CD4-positive, CD25-positive, alpha-beta regulatory T cell (primary cell): ENCODE measurements at places on chromosomes 1 and 21. TPM values are rescaled to one million over a fixed set of nuclear protein-coding genes. Genes with fewer than 3 reads are reported as not detected.

GRCh38 chr1:99726818-99727217 is 39.6 kb downstream of the FRRS1 start:
- DNase-seq: no peak
- no peaks in the 10 kb centered on the region for H3K36me3 ChIP-seq
- no peak overlapping the region for H3K27ac ChIP-seq
- no peak overlapping the region for H3K4me3 ChIP-seq
- no peaks in the 10 kb centered on the region for H3K4me1 ChIP-seq

GRCh38 chr1:174022976-174023277 is 770 bp upstream of the RC3H1 start:
- peaks cover 45% of the 10 kb centered on the region for H3K4me1 ChIP-seq
- DNase-seq: no peak
- H3K4me3 ChIP-seq: peak overlapping the region; percentile 90
- peak overlapping the region; percentile 78 for H3K27ac ChIP-seq
- H3K27me3 ChIP-seq: no peaks in the 10 kb centered on the region

VAV3 gene
- 21.5 TPM for total RNA-seq

DNA sequence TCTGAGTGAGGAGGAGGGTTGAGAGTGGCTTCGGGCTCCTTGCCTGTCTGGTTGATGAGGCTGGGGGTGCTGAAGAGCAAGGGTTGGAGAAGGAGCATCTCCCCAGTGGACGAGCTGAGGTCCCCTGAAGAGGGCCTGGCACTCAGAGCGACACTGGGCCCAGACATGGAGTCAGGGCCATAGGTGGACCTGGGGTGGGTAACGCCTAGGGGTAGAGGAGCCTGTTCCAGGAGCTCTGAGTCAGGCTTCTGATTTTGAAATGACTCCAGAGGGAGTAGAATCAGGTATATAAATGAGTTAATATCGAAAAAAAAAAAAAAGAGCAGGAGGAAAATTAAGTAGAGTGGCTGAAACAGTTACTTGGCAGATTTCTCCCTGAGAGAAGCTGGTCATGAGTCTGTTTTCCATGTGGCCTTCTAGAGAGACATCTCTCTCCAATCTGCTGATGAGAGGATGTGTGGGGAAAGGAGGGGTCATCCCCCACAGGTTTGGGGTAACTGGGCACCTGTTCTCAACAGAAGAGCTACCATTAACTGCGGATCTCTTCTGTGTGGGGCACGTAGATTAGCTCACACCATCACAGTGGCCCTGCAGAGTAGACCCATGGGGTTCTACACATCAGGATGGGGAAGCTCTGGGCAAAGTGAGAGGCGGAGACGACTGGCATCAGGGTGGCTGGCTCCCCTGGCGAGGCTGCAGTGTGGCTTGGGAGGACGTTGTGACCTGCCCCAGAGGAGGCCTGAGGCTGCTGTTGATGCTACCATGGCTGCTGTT is 115.5 kb downstream of the DHRS3 start:
- H3K4me1 ChIP-seq: no peaks in the 10 kb centered on the region
- H3K27me3 ChIP-seq: no peaks in the 10 kb centered on the region
- no peak overlapping the region for H3K27ac ChIP-seq
- H3K36me3 ChIP-seq: peaks cover 52% of the 10 kb centered on the region
- H3K4me3 ChIP-seq: no peak overlapping the region
- no peak for DNase-seq

DNA sequence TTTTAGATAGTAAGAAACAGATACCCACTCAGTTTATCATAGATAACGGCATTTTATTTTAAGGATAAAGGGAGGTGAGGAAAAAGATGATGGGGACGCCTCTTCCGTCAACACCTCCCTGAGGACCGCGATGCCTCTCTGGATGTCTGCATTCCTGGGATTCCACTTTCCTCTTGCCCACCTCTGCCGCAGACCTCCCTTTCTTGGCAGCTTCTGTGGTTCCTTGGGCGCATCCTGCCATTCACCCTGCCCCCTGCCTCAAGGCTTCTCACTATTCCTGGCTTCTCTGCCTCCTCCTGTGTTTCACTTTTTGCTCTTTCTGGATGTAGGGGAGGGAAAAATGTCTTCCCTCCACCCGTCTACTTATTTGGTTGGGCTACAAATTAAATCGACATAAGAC is 19.9 kb downstream of the HUNK start:
- H3K4me3 ChIP-seq: no peak overlapping the region
- no peaks in the 10 kb centered on the region for H3K27me3 ChIP-seq
- no peak for DNase-seq
- H3K4me1 ChIP-seq: no peaks in the 10 kb centered on the region
- H3K36me3 ChIP-seq: no peaks in the 10 kb centered on the region

DNA sequence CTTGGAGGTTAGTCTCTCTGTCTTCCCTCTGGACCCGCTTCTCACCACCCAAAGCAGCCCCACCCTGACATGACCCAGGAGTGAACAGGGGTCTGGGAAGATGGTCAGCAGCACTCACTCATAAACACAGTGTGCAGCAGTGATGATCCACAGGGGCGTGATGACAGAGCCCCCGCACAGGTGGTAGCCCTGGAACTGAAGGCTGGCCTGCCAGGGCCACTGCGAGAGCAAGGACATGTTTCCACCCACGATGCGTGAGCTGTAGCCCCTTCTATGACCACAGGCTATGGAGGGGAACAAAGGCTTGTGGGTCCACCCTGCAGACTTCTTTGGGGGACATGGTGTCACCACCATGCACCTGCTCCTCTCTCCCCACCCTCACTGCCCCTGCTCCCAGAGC is 12.9 kb downstream of the TMPRSS3 start:
- peaks cover 14% of the 10 kb centered on the region for H3K4me1 ChIP-seq
- no peak overlapping the region for H3K27ac ChIP-seq
- no peak for DNase-seq
- no peak overlapping the region for H3K4me3 ChIP-seq

DNA sequence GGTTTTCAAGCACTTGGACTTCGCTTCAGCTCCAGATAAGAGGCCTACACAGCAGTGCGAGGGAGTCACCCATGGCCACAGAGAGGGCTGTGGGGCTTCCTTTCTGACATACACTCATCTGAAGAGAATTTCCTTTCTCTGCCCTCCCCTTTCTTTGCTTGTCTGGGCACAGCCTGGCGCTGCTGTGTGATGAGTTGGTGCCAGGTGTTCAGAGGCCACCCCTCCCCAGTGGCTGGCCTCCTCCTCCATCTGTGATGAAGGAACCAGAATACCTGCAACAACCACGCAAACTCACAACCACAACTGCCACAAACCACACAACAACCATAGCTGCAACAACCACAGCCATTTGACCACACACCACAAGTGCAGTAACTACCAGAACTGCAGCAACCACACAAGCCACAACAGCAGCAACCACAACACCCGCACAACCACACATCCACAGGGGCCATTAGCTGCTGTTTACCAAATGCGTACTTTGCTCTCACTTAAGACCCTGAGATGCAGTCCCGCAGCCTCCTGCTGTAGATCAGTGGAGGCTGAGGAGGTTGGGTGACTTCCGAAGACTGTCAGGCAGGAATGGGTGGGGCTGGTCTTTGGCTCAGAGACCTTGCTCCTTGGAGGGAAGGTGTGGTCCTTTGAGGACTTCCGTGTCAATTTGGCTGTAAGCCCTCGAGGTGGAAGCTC is 71.1 kb downstream of the IER5 start:
- H3K4me3 ChIP-seq: no peak overlapping the region
- H3K36me3 ChIP-seq: no peaks in the 10 kb centered on the region
- peak overlapping the region; percentile 44 for H3K27ac ChIP-seq
- H3K27me3 ChIP-seq: no peaks in the 10 kb centered on the region
- peak; percentile 17 for DNase-seq
- peaks cover 20% of the 10 kb centered on the region for H3K4me1 ChIP-seq

OPTC gene
- total RNA-seq: not detected

APOBEC4 gene
- not detected for total RNA-seq

- H3K27me3 ChIP-seq: no peaks in the 10 kb centered on the region
- no peaks in the 10 kb centered on the region for H3K36me3 ChIP-seq
- no peak overlapping the region for H3K4me3 ChIP-seq
Observed at GRCh38 chr1:9473032-9473807, 66.0 kb upstream of the SLC25A33 start.

DNA sequence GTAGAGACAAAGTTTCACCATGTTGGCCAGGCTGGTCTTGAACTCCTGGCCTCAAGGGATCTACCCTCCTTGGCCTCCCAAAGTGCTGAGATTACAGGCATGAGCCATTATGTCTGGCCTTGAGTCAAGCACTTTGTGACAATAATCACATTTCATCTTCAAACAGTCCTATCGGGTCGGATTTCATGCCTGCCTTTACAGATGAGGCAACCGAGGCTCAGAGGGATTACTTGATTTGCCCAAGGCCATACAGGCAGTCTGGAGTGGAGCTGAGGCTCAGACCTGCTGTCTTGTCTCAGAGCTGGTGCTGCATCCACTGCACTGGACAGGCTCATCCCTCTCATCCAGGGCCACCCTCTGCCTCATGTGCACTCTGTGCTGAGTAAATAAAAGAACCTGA is 26.6 kb downstream of the FAM151A start:
- DNase-seq: no peak
- H3K36me3 ChIP-seq: no peaks in the 10 kb centered on the region
- H3K4me3 ChIP-seq: no peak overlapping the region
- no peak overlapping the region for H3K27ac ChIP-seq

DNA sequence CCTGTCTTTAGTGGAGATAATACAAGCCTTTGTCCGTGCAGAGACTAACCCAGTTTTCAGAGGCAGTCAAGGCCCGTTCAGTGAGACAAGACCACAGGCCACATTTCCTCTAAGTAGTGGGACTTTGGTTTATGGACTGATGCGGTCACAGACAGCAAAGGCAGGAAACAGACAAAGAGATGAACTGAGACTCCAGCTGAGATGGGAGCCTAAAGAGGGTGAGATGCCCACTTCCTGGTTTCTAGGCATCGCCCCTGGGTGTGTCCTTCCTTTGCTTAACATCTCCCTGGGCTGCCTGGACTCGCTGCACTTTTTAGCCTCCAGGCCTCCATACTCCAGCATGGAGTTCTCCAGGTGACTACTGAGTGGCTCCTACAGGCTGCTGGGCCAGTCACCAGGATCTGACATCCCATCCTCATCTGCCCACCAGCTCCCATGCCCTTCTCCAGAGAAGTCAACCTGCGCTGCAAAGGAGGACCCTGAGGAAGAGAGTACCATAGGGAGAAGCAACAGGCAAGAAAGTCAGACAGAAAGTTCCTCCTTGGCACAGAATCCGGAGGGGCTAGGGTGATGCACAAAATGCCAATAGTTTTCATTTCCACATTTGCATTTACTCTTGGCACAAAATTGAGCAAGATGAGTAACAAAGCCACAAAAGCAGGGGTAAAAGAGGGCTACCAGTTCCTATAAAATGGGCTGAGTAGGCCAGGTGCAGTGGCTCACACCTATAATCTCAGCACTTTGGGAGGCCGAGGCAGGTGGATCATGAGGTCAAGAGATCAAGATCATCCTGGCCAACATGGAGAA is 15.1 kb downstream of the THEMIS2 start:
- H3K4me1 ChIP-seq: peaks cover 51% of the 10 kb centered on the region
- H3K27me3 ChIP-seq: no peaks in the 10 kb centered on the region
- peak; percentile 57 for DNase-seq
- peak overlapping the region; percentile 64 for H3K4me3 ChIP-seq
- H3K27ac ChIP-seq: peak overlapping the region; percentile 48

ZSWIM5 gene
- 0.10 TPM for total RNA-seq

GRCh38 chr1:197663162-197663953 is 111.9 kb downstream of the DENND1B start:
- H3K27me3 ChIP-seq: no peaks in the 10 kb centered on the region
- H3K4me3 ChIP-seq: no peak overlapping the region
- H3K36me3 ChIP-seq: no peaks in the 10 kb centered on the region
- peaks cover 5% of the 10 kb centered on the region for H3K4me1 ChIP-seq

- no peak overlapping the region for H3K4me3 ChIP-seq
- no peak for DNase-seq
Observed at GRCh38 chr1:229124116-229124515, 146.8 kb upstream of the RAB4A start.

DNA sequence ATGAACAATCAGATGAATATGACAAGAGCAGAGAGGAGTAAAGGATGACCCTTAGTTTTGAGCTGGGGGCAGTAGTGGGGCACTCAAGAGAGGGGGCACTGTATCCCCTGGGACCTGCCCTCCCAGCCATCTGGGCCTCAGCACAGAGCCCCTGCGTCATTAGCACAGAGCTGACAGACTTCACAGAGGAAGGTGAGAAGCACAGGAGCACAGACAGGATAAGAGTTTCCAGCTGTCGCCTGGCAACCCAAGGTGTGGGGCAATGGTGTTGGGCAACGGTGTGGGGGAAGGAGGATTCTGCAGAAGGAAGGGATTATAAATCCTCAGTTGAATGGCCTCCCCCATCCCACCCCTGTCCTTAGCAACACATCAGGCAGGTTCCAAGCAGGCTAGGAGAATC is 30.2 kb downstream of the RAB3B start:
- no peaks in the 10 kb centered on the region for H3K4me1 ChIP-seq
- DNase-seq: no peak
- no peak overlapping the region for H3K27ac ChIP-seq
- H3K27me3 ChIP-seq: peaks cover 3% of the 10 kb centered on the region
- H3K4me3 ChIP-seq: no peak overlapping the region

- peaks cover 43% of the 10 kb centered on the region for H3K36me3 ChIP-seq
- no peaks in the 10 kb centered on the region for H3K4me1 ChIP-seq
- H3K27me3 ChIP-seq: no peaks in the 10 kb centered on the region
Observed at GRCh38 chr1:77825131-77825709, 45.8 kb downstream of the MIGA1 start.

KRTAP19-1 gene
- total RNA-seq: not detected

HAX1 gene
- 60.2 TPM for total RNA-seq

- DNase-seq: no peak
- peaks cover 12% of the 10 kb centered on the region for H3K36me3 ChIP-seq
- H3K27me3 ChIP-seq: no peaks in the 10 kb centered on the region
- H3K27ac ChIP-seq: no peak overlapping the region
- no peak overlapping the region for H3K4me3 ChIP-seq
Observed at GRCh38 chr1:223820971-223821370, 24.8 kb downstream of the TP53BP2 start.

DNA sequence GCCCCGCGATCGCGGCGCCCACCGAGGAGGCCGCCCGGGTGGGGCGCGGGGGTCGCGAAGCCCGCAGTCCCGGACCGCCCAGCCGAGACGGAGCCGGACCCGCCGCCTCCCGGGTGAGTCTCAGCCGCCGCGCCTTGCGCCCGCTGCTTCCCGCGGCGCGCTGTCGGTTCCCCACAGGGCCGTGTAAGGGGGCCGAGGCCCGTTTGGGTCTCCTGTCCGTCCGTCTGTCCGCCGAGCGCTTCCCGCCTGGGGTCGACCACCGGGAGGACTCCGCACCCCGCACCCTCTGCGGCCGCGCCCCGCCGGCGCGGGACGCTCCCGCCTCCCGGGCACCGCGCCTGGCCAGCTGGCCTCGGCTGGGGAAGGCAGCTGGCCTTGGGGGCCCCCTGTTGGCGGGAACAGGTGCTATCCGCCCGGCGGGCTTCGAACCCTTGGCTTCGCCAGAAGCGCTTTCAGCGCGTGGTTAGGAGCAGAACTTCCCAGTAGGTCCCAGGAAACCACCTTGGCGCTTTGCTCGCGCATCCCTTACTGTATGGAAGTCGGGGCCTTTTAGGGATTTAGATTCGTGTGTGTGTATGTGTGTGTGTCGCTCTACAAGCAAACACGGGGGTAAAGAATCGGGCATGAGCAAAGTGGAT is 414 bp downstream of the TMEM51 start:
- H3K27me3 ChIP-seq: peaks cover 22% of the 10 kb centered on the region
- no peak overlapping the region for H3K4me3 ChIP-seq
- H3K27ac ChIP-seq: no peak overlapping the region
- no peaks in the 10 kb centered on the region for H3K36me3 ChIP-seq
- peaks cover 20% of the 10 kb centered on the region for H3K4me1 ChIP-seq

VSIG8 gene
- total RNA-seq: not detected

CD1D gene
- not detected for total RNA-seq

GRCh38 chr21:43835050-43835449 is 30.0 kb upstream of the AGPAT3 start:
- H3K27ac ChIP-seq: no peak overlapping the region
- no peak for DNase-seq
- no peaks in the 10 kb centered on the region for H3K4me1 ChIP-seq
- H3K4me3 ChIP-seq: no peak overlapping the region
- no peaks in the 10 kb centered on the region for H3K36me3 ChIP-seq
- peaks cover 2% of the 10 kb centered on the region for H3K27me3 ChIP-seq

FAM72D gene
- total RNA-seq: not detected
